ENCODE measurements at places on chromosomes 4 and X.

DNA sequence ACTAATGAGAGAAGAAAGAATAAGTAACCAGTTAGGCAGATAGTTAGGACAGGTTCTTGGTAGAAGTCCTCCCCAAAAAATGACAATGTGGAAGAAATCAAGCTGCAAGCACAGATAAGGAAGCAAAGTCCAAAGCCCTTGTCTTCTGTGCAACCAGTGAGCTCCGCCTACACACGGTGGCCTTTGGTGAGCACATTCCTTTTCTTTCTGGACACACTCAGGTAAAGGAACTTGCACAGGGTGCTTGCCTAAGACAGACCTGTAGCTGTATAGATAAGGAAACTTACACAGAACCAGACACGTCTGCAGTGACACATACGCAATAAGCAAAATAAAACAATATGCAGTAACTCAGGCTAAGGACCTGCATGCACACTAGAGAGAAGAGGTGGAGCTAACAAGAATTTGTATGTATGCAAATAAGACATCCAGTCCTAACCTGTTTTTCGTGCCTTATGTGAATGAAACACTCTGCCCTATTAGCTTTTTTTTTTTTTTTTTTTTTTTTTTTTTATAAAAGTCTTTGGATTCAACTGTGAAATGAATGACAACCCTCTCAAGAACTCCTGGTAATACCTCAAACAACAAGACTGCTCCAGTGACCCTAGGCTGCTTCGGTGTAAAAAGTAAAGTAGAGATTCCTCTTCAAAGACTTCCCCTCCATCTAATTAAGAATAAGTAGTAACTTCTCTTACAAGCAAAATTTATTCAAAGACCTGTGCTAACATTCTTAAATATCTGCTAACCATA lies 48.8 kb downstream of the UGT2B10 start:
- DNase-seq, result no peak

DNA sequence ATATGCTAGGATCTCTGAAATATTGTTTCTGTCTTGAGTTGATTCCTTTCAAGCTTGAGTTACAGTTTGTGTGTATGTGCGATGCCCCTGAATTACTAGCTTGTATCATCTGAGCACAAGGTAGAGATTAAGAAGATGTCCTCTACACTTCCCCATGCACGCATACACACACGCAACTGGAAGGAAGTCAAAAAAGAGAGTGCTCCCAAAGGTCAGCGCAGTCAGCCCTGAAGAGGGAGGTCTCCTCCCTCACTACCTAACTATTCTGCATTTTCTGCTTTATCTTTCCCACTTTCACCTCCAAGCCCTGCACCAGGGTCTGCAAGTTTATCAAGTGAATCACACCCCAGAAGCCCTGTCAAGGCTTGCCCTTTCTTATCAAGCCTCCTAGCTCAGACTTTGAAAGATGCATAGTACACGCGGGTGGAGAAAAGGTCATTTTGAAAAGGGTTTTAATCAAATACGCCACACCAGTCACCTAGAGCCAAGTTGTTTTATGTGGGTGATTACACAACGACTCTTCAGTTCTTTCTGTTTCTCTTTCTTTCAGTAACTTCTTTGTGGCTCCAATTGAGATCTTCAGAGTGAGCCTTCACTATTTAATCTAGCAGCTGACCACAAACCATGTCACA lies 127.7 kb downstream of the ASB9 start:
- no peak for DNase-seq

GRCh38 chr4:71932941-71933340 lies 98.9 kb upstream of the NPFFR2 start:
- no peak for DNase-seq

DNA sequence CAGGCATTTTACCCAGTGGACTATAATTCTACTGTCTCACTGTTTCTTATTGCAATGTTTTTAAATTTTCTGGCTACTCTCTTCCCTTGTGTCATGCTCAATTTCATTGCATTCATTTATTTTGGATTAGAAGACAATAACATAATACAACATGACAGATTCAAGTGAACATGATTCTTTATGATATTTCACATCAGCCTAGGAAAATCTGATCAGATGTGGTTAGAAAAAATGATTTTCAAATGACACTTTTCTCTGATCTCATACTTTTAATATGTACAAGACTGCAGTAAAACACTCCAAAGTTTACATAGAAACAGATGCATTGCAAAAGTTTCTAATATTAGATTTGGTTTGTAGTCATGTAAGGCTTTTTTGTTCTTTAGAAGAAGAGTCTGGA lies 586.0 kb downstream of the ACTRT1 start:
- DNase-seq, result no peak

GRCh38 chr4:70619778-70620177 lies 8.8 kb upstream of the ENAM start:
- no peak for DNase-seq

DNA sequence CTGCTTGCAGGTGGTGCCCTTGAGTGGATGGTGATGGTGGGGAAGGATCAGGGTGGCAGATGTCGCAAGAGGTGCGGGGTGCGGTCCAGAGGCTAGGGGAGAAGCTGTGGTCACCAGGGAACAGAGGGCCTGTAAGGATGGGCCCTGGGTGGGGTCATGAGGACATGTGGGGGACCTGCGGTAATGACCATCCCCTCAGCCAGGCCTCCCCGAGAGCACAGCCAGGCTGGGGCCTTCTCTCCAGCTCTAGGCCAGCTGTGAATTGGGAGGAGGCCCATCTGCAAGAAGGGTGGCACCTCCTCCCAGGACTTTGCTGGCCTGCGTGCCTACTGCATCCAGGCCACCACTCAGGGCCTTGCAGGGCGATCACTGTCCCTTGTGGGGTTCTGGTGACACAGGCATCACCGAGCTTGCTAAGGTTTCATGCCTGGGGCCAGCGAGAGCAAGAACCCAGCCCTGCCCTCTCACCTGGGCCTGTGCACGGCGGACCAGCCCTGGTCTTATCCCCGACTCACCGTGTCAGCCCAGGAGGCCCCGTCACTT lies 34.1 kb upstream of the MXD4 start:
- no peak for DNase-seq

- no peak for DNase-seq
Measured at GRCh38 chr4:33090910-33091309, 2370.7 kb downstream of the PCDH7 start.

GRCh38 chrX:46561824-46562657 lies 11.5 kb upstream of the CHST7 start:
- DNase-seq, result no peak

DNA sequence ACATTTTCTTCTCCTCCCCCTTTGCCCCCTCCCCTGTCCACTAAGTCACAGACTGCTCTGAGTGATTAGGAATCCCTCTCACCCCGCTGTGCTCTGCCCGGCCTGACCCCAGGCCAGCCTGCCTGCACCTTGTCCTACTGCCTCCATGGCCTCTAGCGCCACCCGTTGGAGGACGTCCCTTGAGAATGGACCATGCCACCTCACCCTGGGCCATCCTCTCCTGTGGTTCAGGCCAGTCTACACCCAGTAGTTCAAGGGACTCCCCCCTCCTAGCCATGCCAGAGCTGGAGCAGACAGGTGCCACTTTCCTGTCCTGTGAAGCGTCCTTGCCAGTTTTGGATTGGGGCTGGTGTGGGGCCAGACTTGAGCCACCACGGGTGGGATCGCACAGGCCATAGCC lies 9.7 kb upstream of the IRAK1 start:
- no peak for DNase-seq

DNA sequence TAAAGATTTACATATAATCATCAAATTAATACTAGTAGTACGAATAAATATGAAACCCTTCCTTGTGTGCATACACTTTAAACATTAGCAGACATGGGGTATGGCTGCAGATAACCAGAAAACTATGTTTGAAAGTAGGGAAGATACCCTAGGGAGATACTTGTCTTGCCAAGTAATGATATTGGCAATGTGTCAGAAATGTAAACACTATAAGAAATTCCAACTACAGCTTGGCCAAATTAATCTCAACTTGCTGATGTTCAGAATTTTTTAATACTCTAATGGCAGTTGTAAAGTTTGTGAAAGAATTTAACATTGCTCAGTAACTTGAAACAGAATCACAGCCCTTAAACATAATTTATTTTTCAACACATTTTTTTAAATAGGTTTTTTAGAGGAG lies 27.4 kb upstream of the HPGD start:
- DNase-seq, result no peak

GRCh38 chrX:134727363-134727762 lies 69.1 kb upstream of the PLAC1 start:
- no peak for DNase-seq

GRCh38 chr4:105641845-105642244 lies 66.6 kb downstream of the INTS12 start:
- no peak for DNase-seq

DNA sequence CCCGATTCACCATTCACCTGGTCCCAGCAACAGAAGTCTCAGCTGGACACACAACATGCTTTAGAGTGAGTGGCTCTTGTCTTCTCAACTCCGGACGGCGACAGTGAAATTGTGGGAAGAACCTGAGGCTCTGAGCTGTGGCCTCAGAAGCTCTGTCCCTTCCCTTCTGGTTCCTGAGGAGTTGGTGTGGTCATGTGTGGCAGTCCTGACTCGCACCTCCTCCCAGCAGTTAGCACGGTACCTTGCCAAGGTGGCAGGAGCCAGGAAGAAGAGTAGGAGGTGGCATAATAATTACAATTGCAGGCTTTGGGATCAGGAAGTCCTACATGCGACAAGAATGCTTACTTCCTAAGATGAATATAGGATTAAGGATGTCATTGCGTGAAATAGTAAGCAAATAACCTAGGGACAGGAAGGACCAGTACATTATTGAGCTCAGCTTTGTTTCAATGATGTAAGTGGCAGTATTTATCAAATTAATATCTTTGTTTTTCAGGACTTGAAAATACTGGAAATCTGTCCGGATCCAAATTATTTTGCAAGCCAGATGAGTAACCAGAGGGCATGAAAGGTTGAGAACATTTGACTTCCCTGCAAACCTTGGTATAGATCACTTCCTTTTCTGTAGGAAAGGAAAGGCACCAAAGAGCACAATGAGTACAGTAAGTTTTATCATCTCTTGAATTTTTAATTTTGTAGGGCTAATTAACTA lies 21.1 kb downstream of the RNF4 start:
- DNase-seq, result no peak

- DNase-seq, result no peak
Measured at GRCh38 chr4:130143656-130144055, 1047.7 kb downstream of the C4orf33 start.

- DNase-seq, result no peak
Measured at GRCh38 chr4:87275311-87275710, 47.4 kb downstream of the HSD17B13 start.

- no peak for DNase-seq
Measured at GRCh38 chrX:40108959-40109287, 11.2 kb upstream of the BCOR start.

DNA sequence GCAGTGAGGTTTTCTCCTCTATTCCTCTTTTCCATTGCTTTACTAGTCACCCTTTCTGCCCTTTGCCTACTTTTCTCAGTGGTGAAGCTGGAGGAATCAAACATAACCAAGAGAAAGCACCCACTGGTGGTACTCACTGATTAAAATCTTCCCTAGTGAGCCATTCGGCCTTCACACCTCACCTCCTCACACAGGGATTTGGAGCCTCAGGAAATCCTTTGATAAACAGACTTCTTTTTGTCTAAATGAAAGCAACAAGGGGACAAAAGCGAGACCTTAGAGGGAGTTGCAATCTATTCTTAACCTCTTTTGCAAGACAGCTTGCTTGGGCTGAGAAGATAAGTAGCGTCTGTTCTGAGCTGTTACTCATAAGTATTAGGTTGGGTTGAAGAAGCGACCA lies 572.6 kb downstream of the ZNF674 start:
- DNase-seq, result no peak

DNA sequence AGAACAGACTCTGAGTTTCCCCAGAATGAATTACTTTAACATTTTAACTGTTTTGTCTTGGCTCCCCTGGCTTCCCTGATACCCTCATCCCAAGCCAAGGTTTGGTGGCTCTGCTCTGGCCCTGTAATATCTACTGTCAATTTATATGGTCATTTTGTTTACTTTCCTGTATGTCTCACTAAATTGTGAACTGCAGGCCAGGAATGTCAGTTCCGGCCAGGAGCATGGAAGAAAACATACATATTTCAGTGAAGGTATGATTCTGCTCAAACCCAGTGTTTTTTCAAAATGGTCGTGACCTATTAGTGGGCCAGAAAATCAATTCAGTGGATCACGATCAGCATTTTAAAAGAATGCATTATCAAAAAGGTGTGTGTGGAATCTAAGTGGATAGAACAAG lies 1.2 kb downstream of the RPGR start:
- DNase-seq, result no peak

- no peak for DNase-seq
Measured at GRCh38 chr4:151045907-151046306, 30.8 kb upstream of the LRBA start.

DNA sequence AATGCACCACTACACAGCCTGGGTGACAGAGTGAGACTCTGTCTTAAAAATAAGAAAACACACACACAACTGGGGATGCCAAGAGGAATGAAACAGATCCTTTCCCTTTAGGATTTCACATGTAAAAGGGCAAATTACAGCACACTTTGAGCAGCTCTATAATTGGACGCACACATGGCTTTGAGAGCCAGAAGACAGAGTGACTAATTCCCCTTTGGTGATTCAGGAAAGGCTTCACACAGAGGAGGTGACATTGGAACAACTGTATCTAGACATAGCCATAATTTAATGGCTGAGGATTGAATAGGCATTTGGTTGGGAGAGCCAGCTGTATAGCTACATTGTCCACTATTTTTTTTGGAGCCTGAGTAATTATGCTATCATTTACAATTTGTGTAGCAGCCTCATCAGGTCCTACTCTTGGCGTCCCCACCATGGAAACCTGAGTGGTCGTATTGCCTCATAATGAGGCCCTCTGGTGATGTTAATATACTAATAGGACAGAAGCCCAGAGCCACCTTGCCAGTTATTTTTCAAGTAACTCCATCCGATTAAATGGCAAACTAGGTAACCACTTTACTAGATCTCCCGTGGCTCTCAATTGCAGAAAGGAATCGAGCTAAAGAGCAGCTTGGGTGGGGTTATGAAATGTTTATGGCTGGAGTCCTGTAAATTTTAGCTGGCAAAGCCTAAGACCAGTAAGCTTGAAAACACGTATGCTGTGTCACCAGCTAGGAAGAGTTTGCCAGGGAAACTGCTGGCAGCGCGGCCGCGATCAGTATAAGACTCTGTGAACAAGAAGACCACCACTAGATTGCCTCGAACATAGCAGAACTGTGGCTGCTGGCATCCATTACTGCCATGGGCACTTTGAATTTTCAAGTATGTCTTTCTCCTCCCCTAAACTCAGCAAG lies 8.5 kb upstream of the PPEF1 start:
- no peak for DNase-seq

DNA sequence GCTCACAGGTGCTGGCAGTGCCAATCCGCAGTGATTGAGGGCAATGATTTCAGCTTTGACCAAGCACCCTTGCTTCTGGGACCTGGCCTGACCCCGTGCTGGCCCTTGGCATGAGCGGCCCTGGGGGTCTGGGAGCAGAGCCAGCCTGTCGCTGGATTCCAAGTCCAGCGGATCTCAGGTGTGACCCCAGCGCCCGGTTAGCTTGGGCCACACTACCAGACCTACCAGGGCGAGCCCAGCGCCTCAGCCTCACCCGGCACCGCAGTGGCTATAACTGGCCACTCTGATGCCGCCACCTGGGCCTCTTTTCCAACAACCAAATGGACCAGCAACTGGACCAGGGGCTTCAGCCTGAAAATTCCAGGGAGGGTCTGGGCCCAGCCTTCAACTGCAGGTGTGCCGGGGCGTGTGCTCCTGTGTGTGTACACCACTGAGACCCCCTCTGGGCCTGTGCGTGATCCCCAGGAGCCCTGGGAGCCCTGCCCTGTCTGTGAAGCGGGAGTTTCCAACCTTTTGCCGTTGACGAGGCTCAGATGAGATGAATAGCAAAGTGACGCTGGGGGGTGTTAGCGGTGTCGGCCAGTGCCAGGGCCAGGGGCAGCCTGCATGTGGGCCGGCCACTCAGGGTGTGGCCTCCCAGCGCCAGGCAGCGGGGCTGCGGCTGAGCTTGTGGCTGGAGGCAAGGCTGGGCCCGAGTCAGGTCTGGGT lies 658 bp downstream of the SH3TC1 start:
- no peak for DNase-seq
